Stimulated activated naive B cell treated with anti-CD40 and anti-IgM and Interleukin-4, amounts not matched to agents 10 μg/mL and 1 μg/mL and 100 μg/mL, for 72 hours (primary cell): ENCODE measurements at places on chromosomes 11 and 22.
A peak's percentile ranks its signal among the peaks of the same experiment; 100 is the strongest.

DNA sequence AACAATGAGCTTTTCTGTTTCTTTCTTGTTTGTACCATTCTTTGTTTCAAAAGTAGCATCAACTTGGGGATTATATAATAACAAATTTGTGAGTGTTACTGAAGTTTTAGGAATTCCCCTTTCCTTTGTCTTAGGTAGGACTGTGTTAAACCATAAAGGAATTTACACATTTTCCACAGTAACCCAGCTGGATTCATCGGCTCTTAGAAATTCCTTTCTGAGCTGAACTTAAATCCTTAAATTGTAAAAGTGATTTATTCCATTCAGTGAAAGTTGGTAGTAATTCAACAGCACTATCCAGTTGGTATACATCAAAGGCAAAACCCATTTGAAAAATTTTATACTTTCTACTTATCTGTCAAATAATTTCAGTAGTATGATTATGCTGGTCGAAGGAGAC is 11.8 kb downstream of the EMSY start:
- H3K4me3 ChIP-seq, result no peak overlapping the region
- H3K4me1 ChIP-seq, result no peaks in the 10 kb centered on the region
- no peak for DNase-seq
- no peak overlapping the region for H3K27ac ChIP-seq

DNA sequence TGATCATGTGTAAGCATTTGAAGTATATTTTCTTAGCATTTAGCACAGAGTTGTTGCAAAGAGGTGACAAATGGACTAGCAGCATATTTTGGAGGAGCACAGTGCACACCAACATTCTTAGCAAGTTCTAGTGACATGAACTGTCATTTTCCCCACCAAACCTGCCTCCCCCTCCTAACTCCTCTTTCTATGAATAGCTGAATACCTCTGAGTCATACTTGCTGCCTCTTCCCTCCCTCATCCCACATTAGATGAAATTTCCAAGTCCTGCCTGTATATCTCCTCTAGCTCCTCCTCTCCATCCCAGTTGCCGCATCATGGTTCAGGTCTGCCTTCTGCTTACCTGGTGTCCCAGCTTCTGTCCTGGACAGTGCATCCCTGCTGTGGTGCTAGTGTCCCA is 7.2 kb downstream of the OSBP2 start:
- peaks cover 37% of the 10 kb centered on the region for H3K27me3 ChIP-seq
- H3K4me1 ChIP-seq, result no peaks in the 10 kb centered on the region
- no peak overlapping the region for H3K27ac ChIP-seq

GRCh38 chr11:122850076-122850631 is 11.9 kb downstream of the CRTAM start:
- H3K4me1 ChIP-seq, result peaks cover 23% of the 10 kb centered on the region
- no peak overlapping the region for H3K27ac ChIP-seq
- H3K4me3 ChIP-seq, result no peak overlapping the region
- no peaks in the 10 kb centered on the region for H3K36me3 ChIP-seq
- no peaks in the 10 kb centered on the region for H3K27me3 ChIP-seq

GRCh38 chr11:25910086-25910485 is 421.8 kb upstream of the ANO3 start:
- H3K36me3 ChIP-seq, result no peaks in the 10 kb centered on the region
- H3K27me3 ChIP-seq, result no peaks in the 10 kb centered on the region
- H3K4me3 ChIP-seq, result no peak overlapping the region
- no peak for DNase-seq
- no peaks in the 10 kb centered on the region for H3K4me1 ChIP-seq
- H3K27ac ChIP-seq, result no peak overlapping the region

GRCh38 chr11:70790671-70791300 is 392.5 kb downstream of the CTTN start:
- no peak overlapping the region for H3K27ac ChIP-seq
- no peaks in the 10 kb centered on the region for H3K4me1 ChIP-seq
- H3K36me3 ChIP-seq, result peaks cover 3% of the 10 kb centered on the region
- no peak overlapping the region for H3K4me3 ChIP-seq
- DNase-seq, result no peak
- H3K27me3 ChIP-seq, result no peaks in the 10 kb centered on the region

DNA sequence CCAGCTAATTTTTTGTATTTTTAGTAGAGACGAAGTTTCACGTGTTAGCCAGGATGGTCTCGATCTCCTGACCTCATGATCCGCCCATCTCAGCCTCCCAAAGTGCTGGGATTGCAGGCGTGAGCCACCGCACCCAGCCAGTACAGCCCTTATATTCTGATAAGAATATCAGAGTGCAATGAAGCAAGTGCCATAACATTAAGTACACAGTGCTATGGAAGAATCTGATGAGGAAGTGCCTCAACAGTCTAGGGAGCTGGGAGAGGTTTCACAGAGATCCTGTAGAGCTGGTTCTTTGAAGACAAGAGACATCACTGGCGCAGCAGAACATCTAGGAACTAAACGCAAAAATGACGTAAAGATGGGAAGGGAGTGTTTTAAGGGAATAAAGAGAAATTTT is 2.1 kb downstream of the RTCB start:
- H3K36me3 ChIP-seq, result peaks cover 33% of the 10 kb centered on the region
- no peak for DNase-seq

DNA sequence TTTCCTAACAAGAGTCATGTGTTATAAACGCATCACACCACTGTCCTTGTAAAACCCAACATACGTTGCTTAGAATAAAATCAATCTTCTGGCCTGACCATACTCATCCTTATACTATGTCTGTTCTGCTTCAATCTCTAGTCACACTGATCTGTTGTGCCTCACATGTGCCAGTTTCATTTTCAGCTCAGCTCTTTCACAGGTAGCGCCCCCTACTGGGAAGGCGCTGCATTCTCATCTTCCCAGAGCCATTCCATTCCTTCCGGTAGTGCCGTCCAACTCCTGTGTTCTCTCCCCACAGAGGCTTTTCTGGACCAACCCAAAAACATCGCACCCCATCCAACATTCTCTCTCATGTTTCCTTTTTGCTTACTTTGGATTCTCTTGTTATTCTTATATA is 22.2 kb downstream of the CASP5 start:
- H3K4me3 ChIP-seq, result no peak overlapping the region
- peaks cover 6% of the 10 kb centered on the region for H3K4me1 ChIP-seq
- no peaks in the 10 kb centered on the region for H3K27me3 ChIP-seq
- DNase-seq, result peak; percentile 25

GRCh38 chr22:29065468-29066190 is 4.0 kb upstream of the C22orf31 start:
- no peak for DNase-seq
- H3K27ac ChIP-seq, result no peak overlapping the region
- H3K4me3 ChIP-seq, result no peak overlapping the region
- peaks cover 67% of the 10 kb centered on the region for H3K27me3 ChIP-seq
- no peaks in the 10 kb centered on the region for H3K36me3 ChIP-seq

DNA sequence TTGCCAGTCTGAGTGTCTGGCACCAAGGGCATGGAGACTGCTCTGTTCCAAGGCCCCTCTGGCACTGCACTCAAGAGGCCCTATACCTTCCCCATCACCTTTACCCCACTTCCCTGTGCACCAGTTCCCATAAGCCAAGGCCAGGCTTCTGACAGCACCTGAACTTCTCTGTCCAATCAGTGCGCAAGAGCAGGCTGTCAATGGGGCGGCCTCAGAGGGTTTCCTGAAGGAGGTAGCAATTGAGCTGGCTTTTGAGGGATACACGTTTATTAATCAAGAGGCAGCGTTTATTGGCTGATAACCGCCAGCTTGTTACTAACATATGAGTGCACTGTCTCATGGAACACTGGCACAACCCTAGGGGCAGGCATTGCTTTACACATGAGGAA is 2.1 kb downstream of the SH3BP1 start:
- peaks cover 34% of the 10 kb centered on the region for H3K4me1 ChIP-seq
- no peak overlapping the region for H3K4me3 ChIP-seq
- peaks cover 34% of the 10 kb centered on the region for H3K36me3 ChIP-seq
- DNase-seq, result no peak

DNA sequence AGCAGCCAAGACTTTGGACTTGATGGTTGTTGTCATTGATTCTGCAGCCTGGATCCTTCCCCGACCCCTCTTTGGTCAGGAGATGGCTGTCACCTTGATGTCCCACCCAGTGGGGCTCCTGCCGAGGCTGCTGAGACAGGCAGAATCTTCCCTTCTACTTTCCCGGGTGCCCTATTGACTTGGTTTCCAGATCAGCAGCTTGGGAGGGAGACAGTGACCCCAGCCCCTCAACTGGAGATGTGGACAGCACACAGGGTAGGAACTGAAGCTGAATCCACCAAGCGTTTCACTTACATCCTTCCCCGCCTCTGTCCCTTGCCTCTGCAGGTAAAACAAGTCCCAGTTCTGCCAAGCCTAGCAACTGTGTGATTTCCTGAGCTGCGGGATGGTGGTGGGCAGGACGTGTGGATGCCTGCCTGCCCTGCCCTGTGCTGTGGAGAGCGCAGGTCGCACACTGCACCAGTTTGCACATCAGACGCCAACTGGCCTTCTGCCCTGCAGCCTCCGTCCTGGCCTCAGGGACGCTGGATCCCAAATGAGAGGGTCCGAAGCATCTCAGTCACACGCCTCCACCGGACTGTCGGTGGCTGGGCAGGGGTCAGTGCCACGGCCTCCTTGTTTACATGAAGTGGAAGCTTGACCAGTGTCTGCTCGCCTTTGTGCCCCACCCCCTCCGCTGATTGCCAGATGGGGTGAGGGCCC is 34.6 kb downstream of the FAM83F start:
- no peak for DNase-seq
- H3K4me3 ChIP-seq, result no peak overlapping the region
- H3K4me1 ChIP-seq, result peaks cover 5% of the 10 kb centered on the region
- no peaks in the 10 kb centered on the region for H3K36me3 ChIP-seq
- H3K27me3 ChIP-seq, result peaks cover 5% of the 10 kb centered on the region

GRCh38 chr22:40324468-40325305 is 21.6 kb upstream of the ADSL start:
- DNase-seq, result no peak
- H3K4me3 ChIP-seq, result no peak overlapping the region

DNA sequence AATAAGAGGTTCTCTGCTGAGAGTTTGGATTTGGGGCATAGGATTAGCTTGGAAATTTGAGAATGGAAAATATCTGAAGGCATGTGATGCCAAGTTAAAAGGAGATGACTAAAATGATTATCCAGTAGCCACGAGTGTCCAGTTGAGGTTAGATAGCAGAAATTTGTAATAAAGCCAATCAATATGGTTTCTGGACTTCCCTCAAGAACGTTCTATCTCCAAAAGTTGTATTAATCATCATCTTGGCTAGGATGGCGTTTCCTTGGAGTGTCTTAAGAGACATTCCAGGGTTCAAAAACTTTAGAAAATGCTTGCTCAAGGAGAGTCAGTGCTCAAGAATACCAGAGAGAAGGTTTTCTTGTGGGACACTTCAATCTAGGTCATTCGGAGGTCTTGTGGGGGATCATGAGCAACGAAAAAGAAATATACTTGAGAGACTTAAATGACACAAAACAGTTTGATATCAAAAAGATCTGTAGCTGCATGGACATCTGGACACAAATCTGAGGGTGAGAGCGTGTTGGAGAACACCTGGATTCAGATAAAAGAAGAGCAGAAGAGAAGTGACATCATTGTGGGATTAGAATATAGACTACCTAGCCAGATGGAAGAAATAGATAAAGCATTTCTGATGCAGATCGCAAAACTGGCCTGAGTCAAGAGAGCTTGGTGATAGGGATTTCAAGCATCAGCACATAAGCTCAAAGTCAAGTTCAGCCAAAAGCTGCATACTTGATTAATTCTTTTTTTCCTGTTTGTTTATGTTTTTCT is 97.7 kb downstream of the ARFGAP2 start:
- H3K36me3 ChIP-seq, result no peaks in the 10 kb centered on the region
- H3K27me3 ChIP-seq, result no peaks in the 10 kb centered on the region
- no peaks in the 10 kb centered on the region for H3K4me1 ChIP-seq
- no peak overlapping the region for H3K4me3 ChIP-seq
- no peak overlapping the region for H3K27ac ChIP-seq
- no peak for DNase-seq

GRCh38 chr11:120385110-120385509 is 48.9 kb downstream of the ARHGEF12 start:
- DNase-seq, result no peak
- peaks cover 11% of the 10 kb centered on the region for H3K36me3 ChIP-seq
- H3K4me1 ChIP-seq, result peaks cover 18% of the 10 kb centered on the region
- no peak overlapping the region for H3K4me3 ChIP-seq

DNA sequence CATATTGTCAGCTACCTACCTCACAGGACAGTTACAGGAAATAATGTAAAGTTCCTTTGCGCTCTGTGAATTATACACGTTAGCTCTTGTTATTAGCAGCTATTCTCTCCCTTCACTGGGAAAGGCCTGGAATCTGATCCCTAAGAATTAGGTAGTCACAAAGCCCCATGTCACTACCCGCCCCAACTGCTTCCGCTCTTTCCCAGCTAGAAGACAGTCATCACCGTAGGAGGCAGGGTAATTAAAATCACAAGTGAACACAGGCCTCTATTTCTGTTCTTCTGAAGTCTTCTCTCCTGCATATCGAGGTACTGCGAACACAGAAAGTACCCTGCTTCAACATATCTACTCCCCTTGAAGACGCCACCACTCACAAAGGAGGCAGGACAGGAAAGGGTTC is 12.6 kb upstream of the AHNAK start:
- H3K4me1 ChIP-seq, result peaks cover 84% of the 10 kb centered on the region
- DNase-seq, result no peak
- peaks cover 28% of the 10 kb centered on the region for H3K36me3 ChIP-seq
- no peaks in the 10 kb centered on the region for H3K27me3 ChIP-seq

- no peak overlapping the region for H3K4me3 ChIP-seq
- no peak for DNase-seq
Observed at GRCh38 chr11:18981897-18982296, 42.7 kb upstream of the MRGPRX1 start.

DNA sequence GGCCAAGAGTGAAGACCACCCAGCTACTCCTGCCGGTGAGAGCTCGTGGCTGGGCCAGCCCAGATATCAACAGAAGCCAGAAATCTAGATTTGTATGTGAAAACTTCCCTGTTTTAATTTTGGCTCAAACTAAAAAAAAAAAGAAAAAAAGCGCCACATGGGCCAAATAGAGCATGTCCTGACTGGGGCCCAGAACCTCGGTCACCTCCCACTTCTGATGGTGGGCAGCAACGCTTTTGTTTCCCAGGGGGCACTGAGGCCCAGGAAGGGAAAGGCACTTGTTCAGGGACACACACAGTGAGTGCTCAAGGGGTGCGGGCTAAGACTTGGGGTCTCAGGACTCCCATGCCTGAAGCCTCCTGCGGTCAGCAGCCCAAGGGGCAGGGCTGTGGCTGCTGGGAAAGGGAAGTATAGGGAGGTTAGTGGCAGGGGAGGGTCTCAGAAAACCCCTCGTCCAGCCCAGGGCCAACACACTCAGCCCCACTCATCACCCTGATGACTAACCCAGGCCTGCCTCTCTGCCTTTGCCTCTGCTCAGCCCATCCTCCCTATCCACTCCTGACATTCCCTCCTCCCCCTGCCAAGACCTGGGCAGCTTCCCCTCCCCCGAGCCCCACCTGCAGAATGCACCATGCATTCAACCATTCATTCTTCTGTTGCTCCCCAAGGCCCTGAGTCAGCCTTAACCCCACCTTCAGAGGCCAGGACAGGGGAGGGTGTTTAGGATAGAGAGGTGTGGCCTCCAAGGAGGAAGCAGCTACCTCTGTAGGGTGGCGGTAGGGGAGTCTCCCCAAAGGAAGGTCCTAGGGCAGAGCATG is 30.0 kb upstream of the TCF20 start:
- H3K4me1 ChIP-seq, result peaks cover 41% of the 10 kb centered on the region
- peak overlapping the region; percentile 61 for H3K4me3 ChIP-seq
- DNase-seq, result peak; percentile 53
- no peaks in the 10 kb centered on the region for H3K36me3 ChIP-seq
- H3K27ac ChIP-seq, result peak overlapping the region; percentile 86
- H3K27me3 ChIP-seq, result peaks cover 6% of the 10 kb centered on the region

GRCh38 chr11:111409915-111410314 is 30.8 kb upstream of the POU2AF1 start:
- H3K27ac ChIP-seq, result peak overlapping the region; percentile 11
- no peak overlapping the region for H3K4me3 ChIP-seq
- H3K36me3 ChIP-seq, result no peaks in the 10 kb centered on the region
- H3K4me1 ChIP-seq, result peaks cover 76% of the 10 kb centered on the region
- no peaks in the 10 kb centered on the region for H3K27me3 ChIP-seq
- no peak for DNase-seq
